ENCODE measurements at places on chromosomes 5 and 9.
A peak's percentile ranks its signal among the peaks of the same experiment; 100 is the strongest.

DNA sequence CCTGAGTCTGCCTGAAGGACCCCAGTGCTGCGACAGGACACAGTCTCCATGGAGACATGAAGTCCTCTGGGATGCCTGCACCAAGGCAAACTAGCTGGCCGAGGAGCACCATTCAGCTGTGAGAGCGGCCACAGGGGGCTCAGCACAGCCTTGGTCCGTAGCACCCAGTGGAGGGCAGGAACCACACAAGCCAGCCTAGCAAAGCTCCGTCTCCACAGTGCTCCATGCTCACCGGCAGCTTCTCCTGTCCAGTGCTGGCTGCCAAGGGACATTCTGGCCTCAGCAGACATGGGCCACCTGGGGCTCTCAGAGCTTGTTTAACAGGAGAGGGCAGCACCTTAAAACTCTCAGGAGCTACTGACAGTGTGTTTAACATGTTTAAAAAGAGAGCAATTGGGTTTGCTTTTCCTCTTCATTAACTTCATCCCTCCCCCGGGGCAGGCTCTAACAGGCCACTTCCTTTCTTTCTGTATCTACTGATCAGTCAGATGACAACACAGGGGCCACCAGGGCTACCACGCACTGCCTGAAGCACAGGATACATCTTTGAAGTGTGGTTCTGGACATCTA lies 57.0 kb downstream of the SECISBP2 start:
- no peak for DNase-seq

- DNase-seq: no peak
These were observed 261.8 kb upstream of the CLINT1 start for GRCh38 chr5:158120760-158121159.

DNA sequence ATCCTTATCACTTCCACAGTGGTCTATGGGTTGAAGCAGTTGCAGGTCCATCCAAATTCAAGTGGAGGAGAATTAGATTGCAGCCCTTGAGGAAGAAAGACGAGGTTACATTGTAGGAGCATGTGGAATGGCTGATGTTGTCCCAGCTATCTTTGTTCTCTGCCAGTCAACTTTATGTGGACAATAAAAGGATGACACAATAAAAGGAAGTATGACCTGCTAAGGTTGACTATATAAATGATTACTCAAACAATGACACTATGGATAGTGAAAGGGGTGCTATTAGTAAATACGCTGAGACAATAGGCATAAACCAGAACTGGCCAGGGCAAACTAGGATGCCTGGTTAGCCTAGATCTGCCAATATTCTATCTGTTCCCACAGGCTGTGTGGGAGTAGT lies 12.8 kb upstream of the ZNF618 start:
- DNase-seq: no peak

DNA sequence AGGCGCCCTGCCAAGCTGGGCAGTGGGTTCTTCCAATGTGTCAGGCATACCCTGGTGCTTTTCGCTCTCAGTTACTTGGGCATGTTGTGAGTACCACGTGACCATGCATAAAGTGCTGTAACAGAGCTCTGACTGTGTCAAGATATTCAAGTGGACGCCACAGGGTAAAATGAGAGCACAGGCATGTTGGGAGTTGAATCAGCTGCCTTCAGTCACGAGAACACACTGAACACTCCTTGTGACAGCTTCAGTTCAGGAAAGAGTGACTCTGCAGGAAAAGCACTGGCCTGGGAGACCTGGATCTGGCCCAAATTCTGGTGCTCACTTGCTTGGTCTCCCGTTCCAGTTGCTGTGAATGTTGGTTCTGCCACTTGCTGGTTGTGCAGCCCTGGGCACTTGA lies 5.1 kb downstream of the MLANA start:
- no peak for DNase-seq

- peak; percentile 65 for DNase-seq
These were observed 11.1 kb downstream of the GRIN1 start for GRCh38 chr9:137149942-137150616.

GRCh38 chr5:180401229-180401907 lies 48.2 kb upstream of the GFPT2 start:
- no peak for DNase-seq

DNA sequence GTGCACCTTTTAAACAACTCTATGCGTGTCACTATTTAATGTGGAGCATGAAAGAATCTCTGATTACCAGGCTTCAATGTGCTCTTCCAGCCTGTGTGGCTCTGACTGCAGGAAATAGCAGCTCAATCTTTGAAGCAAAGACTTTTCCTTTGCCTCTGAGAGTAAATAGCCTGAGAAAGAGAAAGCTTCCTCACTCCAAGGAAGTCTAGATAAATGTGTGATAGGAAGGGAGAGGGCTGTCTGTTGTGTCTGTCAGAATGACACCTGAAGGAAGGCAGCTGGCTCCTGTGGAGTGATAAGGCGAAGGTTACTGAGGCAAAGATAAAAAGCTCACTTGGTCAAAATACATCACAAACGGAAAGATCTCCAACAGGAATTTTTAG lies 205.3 kb upstream of the HAPLN1 start:
- DNase-seq: no peak

DNA sequence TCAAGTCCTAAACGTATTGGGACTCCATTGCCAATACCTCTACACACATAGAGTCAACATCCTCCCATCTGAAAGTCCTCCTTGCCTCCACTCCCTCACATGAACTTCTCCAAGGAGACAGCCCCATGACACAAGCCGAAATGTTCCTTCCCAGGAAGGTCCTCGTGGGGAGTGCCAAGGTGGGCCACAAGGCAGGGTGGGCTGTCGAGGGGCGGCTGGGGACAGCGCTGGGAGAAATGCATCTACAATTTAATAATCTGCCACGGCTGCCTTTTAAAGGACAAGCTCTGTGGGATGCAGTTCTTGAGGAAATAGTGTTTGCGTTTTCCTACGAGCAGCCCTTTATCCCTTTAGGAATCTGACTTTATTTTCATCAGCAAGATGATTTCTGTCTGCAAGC lies 138.7 kb downstream of the GABBR2 start:
- no peak for DNase-seq

DNA sequence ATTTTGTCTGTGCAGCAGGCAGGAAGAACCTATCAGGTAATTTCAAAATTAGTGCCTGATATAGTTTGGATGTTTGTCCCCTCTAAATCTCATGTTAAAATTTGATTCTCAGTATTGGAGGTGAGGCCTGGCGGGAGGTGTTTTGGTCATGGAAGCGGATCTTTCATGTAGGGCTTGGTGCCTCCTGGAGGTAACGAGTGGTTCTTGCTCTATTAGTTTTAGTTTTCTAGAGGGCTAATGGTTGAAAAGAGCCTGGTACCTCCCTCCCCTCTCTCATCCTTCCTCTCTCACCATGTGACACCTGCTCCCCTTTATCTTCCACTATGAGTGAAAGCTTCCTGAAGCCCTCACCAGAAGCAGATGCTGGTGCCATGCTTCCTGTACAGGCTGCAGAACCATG lies 106.3 kb downstream of the DRD1 start:
- no peak for DNase-seq

Data from NCI-H526 (cell line).